ENCODE measurements at places on chromosomes 12 and 14. TPM values are rescaled to one million over a fixed set of nuclear protein-coding genes. Genes with fewer than 3 reads are reported as not detected.
A peak's percentile ranks its signal among the peaks of the same experiment; 100 is the strongest.

- no peak for DNase-seq
These were observed 77.2 kb downstream of the NKX2-1 start for GRCh38 chr14:36442824-36443241.

GRCh38 chr12:14193639-14194038, 171.8 kb upstream of the ATF7IP start:
- DNase-seq, result no peak

- DNase-seq, result no peak
These were observed 45.8 kb downstream of the SLCO1C1 start for GRCh38 chr12:20740972-20741371.

GRCh38 chr14:50340963-50341362, 28.8 kb downstream of the DMAC2L start:
- DNase-seq, result no peak

- no peak for DNase-seq
These were observed 17.3 kb downstream of the GSG1 start for GRCh38 chr12:13085968-13086686.

DNA sequence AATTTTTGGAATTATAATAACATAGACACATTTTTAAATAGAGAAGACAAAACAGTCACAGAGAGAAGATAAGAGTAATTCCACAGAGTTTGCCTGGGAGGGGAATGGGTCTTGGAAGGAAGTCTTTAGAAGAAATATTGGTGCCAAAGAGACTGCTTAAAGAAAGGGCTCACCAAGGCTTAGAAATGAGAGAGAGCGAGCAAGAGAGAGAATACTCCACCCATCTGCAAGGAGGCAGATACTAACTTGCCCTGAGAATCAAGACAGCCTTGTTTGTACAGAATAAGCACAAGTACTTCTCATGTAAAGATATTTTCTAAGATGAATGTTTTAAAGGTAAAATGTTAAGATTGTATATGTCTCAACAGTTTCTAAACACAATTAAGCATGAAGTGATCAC, 165.5 kb downstream of the SLC38A4 start:
- DNase-seq, result no peak

DNA sequence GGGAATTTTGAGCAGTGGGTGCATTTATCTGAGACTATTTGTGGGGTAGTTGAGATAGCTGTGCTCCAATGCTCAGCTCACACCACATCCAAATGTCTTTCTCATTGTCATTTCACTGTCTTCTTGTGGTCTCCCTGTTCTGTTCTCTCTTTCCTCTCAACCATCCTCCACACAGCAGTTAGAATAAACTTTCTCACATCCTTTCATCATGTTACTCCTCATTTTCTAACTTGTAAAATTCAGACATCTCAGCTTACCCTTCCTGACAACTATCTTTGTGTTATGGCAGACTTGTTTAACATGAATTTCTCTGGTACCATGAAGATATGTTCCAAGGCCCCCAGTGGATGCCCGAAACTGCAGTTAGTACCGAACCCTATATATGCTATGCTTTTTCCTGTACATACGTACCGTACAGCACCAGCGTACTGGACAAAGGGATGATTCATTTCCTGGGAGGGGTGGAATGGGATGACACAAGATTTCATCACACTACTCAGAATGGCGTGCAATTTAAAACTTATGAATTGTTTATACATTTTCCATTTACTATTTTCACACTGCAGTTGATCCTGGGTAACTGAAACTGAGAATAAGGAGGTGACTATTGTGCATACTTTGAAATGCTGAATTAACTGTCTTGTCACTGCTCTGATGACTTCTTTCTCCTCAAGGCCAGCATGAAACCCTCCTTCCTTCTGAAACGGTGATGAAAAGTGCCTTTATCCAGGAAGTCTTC, 177.1 kb upstream of the SLC38A2 start:
- DNase-seq, result no peak

- DNase-seq, result peak; percentile 66
These were observed 51.1 kb downstream of the HSPB8 start for GRCh38 chr12:119229837-119230236.

GRCh38 chr12:120741476-120742421, 16.1 kb downstream of the ACADS start:
- no peak for DNase-seq

CLMN gene
- 6.0 TPM for total RNA-seq

ARHGEF25 gene
- 43.3 TPM for total RNA-seq

GPR65 gene
- total RNA-seq, result not detected

CLEC1B gene
- not detected for total RNA-seq

Data from Caki2 (cell line).